Osteoblast (primary cell): ENCODE measurements at places on chromosomes 3 and 15. TPM values are rescaled to one million over a fixed set of nuclear protein-coding genes. Genes with fewer than 3 reads are reported as not detected.

GOLGA8T gene
- not detected in 2 replicates for total RNA-seq

PTX3 gene
- total RNA-seq = 537 and 689 TPM in 2 replicates

SAMMSON gene
- total RNA-seq = not detected in 2 replicates

ABHD6 gene
- 5.1 and 5.9 TPM in 2 replicates for total RNA-seq

C3orf20 gene
- under 0.01 and 0.29 TPM in 2 replicates for total RNA-seq

KPNA4 gene
- total RNA-seq = 40.9 and 45.1 TPM in 2 replicates

DNA sequence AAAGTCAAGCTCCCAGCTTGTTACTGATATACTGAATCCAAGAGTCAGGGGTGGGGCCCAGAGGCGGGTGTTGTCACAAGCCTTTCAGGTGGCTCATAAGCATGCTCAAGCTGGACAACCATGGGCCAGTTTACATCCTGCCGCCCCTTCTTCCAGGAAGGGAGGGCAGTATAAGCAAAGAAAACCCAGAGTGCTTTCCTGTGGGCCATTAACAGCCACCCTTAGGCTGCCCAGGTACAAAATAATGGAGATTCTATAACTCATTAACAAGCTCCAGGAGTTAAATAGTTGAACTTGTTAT is 183.2 kb downstream of the NTRK3 start:
- no peaks in the 10 kb centered on the region for H3K27me3 ChIP-seq
- no peaks in the 10 kb centered on the region for H3K36me3 ChIP-seq
- no peak for DNase-seq
- no peaks in the 10 kb centered on the region for H3K4me1 ChIP-seq

DNA sequence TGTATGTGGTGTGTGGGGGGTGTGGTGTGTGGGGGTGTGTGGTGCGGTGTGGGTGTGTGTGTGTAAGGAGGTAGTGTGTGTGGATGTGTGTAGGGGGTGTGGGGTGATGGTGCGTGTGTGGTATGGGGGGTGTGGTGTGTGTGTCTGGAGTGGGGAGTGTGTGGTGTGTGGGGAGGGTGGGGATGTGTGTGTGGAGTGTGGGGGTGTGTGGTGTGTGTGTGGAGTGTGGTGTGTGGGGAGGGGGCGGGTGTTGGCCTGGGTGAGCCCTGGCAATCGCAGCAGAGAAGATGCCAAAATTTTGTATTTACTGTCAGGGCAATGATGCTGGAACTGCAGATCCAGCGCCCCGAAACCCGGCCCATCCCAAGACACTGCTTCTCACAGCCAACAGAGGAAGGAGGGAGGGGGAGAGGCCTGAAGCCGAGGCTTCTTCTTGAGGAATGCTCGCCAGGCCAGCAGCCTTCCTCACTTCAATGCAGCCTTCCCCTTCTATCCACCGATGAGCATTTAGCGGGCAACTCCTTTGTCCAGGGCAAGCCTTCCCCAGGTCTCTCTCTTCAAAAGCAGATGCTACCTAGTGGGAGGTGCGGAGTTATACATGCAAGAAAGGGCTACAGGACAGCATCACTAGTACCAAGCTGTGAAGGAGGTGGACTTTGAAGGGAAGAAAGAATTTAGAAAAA is 11.9 kb upstream of the SRP14 start:
- H3K27me3 ChIP-seq = no peaks in the 10 kb centered on the region
- H3K4me3 ChIP-seq = no peak overlapping the region
- no peak overlapping the region for H3K27ac ChIP-seq
- no peaks in the 10 kb centered on the region for H3K36me3 ChIP-seq
